ENCODE measurements at places on chromosomes 3 and 15. TPM values are rescaled to one million over a fixed set of nuclear protein-coding genes. Genes with fewer than 3 reads are reported as not detected.

DNA sequence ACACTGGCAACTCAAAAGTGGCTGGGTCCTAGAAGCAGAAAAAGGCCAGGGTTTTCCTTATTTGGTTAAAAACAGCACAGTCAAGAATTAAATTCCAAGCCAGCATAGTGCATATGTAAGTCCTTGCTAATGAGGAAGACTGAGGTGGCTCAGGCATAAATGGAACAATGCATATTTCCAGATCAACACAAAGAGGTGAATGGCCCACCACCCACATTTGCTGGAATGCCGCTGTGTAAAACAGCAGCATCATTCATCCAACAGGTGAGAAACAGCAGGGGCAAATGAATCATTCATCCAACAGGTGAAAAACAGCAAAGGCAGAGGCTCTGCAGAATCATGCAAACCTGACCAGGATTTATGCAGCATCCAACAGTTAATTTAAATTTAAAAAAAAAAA lies 32.9 kb downstream of the GPR176 start:
- no peaks in the 10 kb centered on the region for H3K36me3 ChIP-seq
- no peak for DNase-seq
- H3K4me3 ChIP-seq, result no peak overlapping the region
- no peaks in the 10 kb centered on the region for H3K27me3 ChIP-seq
- no peaks in the 10 kb centered on the region for H3K4me1 ChIP-seq
- no peak overlapping the region for H3K27ac ChIP-seq

Gene APOD
- 15.6 TPM for total RNA-seq

Gene PROK2
- total RNA-seq, result 1.7 TPM

Gene SEMA5B
- 2.2 TPM for total RNA-seq

Gene PLA2G4E
- total RNA-seq, result 1.7 TPM

Gene RPP25
- total RNA-seq, result 15.2 TPM

DNA sequence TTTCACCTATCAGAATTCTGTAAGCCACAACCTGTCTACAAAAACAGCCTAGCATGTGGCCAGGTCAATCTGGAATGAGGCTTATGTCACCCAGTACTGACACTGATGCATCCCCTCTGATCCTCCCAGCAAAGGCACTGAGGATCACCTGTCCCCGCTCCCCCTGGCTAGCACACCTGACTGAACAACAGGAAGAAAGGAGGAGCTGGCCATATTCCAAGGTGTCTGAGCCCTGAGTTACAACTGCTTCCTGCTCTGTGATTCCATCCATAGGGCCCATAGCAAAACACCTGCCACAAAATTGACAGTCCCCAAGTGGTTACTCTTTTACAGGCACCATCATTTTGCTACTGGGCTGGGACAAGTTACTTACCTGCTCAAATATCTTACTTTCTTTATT lies 555.5 kb upstream of the CFAP20DC start:
- H3K4me3 ChIP-seq, result no peak overlapping the region
- H3K27ac ChIP-seq, result no peak overlapping the region
- no peak for DNase-seq
- H3K27me3 ChIP-seq, result no peaks in the 10 kb centered on the region
- peaks cover 4% of the 10 kb centered on the region for H3K4me1 ChIP-seq

Data from lung (tissue), 17 donors.